ENCODE measurements at places on chromosomes 5 and 9.
A peak's percentile ranks its signal among the peaks of the same experiment; 100 is the strongest.

DNA sequence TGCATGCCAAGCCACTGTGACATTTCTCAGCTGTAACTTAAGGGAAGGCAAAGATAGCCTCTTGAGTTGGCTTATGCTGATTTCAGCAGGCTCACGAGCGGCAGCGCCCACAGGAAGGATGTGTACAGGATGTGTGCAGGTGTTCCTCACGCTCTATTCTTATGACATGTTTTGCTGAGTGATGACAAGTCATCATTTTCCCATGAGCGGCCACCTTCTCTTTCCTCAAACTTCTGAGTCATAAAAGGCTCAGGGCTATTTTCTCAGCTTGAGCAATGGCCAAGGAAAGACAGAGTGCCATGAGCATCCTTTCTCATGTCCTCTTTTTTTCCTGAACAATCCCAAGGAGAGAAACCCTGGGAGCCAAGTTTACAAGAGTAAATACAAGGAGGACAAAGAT lies 365.9 kb downstream of the PLK2 start:
- DNase-seq: no peak

DNA sequence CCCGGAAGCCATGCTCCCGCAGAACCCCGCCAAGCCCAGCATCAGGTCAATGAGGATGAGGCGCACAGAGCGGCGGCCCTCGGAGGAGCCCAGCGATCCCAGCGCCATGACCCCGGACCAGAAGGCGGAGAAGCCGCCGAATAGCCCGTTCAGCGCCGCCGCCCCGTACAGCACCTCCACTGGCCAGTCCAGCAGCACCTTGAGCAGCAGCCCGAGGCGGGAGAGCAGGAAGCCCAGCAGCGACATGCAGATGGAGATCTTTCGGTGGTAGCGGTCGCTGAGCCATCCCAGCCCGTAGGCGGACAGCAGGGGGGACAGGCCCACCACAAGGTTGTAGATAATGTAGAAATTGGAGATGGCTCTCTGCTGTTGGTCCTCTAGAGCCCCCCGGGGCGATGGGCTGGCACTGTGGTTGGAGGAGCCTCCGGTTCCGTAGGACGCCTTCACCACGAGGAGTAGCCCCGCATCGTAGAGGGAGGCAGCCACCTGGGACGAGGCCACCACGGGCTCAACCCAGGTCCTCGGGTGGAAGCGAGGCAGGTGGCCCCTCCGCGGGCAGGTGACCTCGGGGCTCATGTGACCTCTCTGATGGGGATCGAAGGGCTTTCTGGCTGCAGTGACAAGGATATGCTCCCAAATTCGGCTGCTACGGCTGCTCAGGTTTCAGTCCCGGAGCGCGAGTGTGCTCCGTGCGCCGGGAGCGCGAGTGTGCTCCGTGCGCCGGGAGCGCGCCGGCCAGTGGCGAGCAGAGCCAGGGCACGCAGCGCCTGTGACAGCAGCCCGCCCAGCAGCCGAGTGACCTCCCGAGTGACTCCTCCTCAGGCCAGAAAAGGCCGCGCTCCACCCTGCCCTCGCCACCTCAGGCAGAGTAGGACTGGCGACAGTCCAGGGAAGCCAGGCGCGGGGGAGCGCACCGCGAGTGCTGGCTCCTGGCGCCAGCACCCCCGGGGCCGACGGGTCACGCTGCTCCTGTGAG lies at the start of gene SLC46A2:
SLC46A2 (minus strand) TSS at position 771 of the 976 bp plus-strand sequence; CDS start at position 576, 195 bp downstream.
- no peak for DNase-seq

- no peak for DNase-seq
Observed at GRCh38 chr9:119318371-119318770, 50.9 kb downstream of the BRINP1 start.

DNA sequence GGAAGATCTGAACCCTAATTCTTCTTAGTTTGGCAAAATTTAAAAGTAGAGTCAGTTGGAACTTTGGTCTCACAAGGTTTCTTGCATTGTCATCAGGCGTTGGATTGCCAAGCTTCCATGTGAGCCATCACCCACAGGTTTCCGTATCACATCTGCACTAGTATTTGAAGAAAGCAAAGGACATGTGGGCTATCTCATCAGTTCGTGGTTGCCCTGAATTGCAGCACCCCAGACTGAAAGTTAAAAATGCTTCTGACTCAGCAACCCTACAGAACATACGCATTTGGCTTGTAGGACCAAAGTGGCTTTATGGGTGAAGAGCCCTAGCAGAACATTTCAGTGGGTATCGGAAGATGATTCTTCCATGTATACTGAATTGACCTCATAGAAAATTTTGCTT lies 358.0 kb downstream of the ENC1 start:
- no peak for DNase-seq

GRCh38 chr5:10623305-10623910 lies 59.5 kb downstream of the ANKRD33B start:
- DNase-seq: no peak

GRCh38 chr5:37182667-37183066 lies 66.5 kb downstream of the CPLANE1 start:
- peak; percentile 7 for DNase-seq
